ENCODE measurements at places on chromosomes 7 and 10.

DNA sequence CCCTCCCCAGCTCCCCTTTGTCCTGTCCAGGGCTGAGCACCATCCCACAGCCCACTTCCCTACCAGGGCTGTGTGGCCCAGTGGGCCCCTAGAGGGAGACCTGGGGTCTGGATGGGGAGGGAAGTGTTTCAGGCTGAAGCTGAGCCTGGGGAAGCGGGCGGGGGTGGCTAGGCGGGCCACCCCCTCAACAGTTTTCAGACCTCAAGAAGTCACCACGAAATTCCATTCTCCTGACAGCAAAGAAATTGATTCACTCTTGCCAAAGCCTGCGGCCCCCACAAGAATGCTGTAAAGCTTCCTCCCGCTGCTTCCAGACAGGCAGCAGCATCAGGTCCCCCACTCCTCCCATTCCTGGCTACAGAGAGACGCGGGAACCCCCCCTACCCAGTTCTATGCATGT is 2.5 kb upstream of the LFNG start:
- DNase-seq = no peak

DNA sequence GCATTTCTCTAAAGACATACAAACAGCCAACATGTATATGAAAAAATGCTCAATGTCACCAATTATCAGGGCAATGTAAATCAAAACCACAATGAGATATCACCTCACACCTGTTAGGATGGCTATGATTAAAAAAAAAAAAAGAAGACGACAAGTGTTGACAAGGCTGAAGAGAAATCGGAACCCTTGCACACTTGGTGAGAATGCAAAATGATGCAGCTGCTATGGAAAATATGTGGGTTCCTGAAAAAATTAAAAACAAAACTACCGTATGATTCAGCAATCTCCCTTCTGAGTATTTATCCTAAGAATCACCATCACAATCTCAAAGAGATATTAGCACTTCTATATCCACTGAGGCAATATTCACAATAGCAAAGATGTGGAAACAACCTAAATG is 11.3 kb downstream of the LMBR1 start:
- DNase-seq = no peak

GRCh38 chr7:47678641-47679380 is 96.9 kb upstream of the TNS3 start:
- DNase-seq = no peak

DNA sequence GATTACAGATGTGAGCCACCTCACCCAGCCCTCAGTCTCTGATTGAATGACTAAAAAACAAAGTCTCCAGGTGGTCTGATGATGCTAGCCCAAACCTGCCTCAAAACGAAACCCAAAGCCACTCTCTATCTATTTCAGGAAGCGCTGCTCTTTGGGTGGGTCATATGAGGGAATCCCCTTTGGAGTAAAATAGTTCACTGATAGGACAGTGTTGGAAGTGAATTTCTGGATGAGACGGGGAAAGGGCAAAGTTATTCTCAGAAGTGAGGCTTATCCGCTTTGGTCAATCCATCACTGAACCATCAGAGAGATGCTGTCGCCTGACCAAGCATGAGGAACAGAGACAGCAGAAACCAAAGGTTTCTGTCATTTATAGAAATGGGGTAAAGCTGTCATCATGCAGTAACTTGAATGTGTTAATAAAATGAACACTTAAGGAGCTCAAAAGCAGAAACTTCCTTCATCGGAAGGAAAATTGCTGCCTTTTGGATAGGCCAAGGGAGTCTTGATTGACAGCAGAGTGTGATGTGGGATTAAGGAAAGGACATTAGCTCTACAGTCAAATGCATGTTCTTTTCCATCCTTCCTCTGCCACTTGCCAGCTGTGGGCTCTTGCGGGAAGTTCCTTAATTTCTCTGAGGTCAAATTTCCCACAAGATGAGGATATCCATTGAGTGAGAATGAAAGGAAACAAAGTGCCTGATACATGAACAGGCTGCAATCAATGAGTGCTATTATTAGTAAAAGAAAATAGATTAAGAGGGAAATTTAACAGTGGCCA is 64.9 kb upstream of the C1QL3 start:
- no peak for DNase-seq

GRCh38 chr7:102236592-102237287 is 49.9 kb upstream of the SH2B2 start:
- DNase-seq = peak; percentile 41

- peak; percentile 85 for DNase-seq
These were observed 75.7 kb upstream of the EFCAB10 start for GRCh38 chr7:105656922-105657521.

DNA sequence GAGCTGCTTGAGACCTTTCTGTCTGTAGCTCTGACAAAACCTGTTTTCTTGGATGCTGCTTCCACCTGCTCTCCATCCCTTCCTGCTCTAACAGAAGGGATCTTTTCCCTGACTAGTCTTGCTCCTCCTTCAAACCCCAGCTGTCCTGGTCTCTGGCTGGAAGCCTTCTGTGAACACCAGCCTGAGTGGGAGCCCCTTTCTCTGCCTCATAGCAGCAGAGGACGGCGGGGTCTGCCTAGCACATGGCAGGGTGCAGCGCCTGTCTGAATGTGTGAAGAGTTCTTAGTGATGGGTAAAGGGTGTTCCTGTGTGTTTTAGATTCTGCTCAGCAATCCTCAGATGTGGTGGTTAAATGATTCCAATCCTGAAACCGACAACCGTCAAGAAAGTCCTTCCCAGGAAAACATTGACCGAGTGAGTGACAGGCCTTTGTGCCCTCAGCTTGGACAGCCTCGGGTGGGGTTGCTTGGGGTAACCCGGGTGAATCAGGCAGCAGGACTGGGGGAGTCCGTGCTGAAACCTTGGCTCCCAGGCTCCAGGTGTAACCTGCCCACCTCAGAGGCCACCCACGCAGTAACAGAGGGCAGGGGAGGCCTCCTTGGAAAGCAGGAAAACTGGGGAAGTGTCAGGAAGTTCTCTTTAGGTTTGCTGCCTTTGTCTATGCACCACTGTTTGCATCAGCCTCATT is 34.1 kb downstream of the NUB1 start:
- DNase-seq = no peak

- DNase-seq = no peak
These were observed 162.3 kb downstream of the CCDC3 start for GRCh38 chr10:12838995-12839927.

DNA sequence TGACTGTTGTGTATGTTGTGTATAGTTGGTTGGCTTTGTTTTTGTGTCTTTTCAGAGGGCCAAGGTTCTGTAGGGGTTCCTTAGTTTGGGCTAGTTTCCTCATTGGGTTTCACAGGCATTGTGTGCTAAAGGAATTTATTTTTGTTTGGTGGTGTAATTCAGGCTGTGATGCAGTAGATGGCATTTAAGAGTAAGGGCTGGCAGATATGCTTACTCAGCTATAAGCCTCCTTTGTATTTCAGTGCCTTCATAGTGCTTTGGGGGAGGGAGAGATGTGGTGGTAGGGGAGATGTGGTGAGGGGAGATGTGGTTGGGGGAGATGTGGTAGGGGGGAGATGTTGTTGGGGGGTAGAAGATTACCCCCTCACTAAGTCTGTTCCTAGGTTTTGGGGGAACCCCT is 91.7 kb downstream of the SLC25A40 start:
- DNase-seq = no peak

DNA sequence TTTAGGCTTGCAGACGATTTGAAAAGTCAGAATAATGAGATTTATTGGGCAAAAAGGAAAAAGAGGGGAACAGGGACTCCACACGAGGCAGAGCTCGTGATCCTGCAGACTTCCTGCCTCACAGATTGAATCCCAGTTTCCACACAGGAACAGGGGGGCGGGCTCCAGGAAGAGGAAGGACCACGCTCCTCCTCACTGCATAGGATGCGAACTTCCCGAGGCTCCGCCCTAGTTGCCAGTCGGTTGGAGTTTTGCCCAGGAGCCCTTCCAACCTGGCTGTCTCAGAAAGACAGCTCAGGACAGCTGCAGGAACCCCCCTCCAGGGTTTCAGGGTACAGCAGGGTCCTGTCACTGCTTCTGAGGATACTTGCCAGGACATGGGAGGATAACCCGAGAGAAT is 488.3 kb upstream of the ADARB2 start:
- no peak for DNase-seq

DNA sequence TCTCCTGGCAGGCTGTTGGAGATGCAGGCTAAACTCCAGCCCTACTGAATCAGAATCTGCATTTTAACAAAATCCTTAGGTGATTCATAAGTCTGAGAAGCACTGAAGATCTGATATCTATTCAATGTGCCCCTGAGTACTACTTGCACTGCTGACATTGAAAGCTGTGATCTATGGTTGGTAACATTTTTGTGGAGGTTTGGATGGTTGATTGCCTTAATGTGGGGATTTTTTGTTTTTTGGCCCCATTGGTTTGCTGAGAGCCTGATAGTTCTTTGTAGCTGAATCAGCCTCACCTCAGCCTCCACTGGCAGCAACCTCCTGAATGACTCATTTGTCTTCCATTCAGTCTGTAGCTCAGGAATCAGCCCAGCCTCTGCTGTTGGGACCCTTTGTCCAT is 14.7 kb upstream of the LRRN3 start:
- no peak for DNase-seq

Data from stimulated activated effector memory CD8-positive, alpha-beta T cell treated with anti-CD3 and anti-CD28 coated beads, Interleukin-12 subunit alpha, Interleukin-12 subunit beta, amount 100 ng/mL, for 72 hours (primary cell).